ENCODE measurements at places on chromosomes 6 and 20. TPM values are rescaled to one million over a fixed set of nuclear protein-coding genes. Genes with fewer than 3 reads are reported as not detected.

- H3K27ac ChIP-seq: no peak overlapping the region
- no peak overlapping the region for H3K4me3 ChIP-seq
- peaks cover 4% of the 10 kb centered on the region for H3K4me1 ChIP-seq
- DNase-seq: peak; percentile 76
- no peaks in the 10 kb centered on the region for H3K36me3 ChIP-seq
- no peaks in the 10 kb centered on the region for H3K27me3 ChIP-seq
Measured at GRCh38 chr6:136609873-136610706, 59.9 kb upstream of the MAP7 start.

Gene GJE1
- total RNA-seq: not detected

- peaks cover 31% of the 10 kb centered on the region for H3K27me3 ChIP-seq
- H3K36me3 ChIP-seq: no peaks in the 10 kb centered on the region
- no peak overlapping the region for H3K4me3 ChIP-seq
- H3K27ac ChIP-seq: no peak overlapping the region
Measured at GRCh38 chr20:1396264-1396663, 3.4 kb upstream of the FKBP1A start.

DNA sequence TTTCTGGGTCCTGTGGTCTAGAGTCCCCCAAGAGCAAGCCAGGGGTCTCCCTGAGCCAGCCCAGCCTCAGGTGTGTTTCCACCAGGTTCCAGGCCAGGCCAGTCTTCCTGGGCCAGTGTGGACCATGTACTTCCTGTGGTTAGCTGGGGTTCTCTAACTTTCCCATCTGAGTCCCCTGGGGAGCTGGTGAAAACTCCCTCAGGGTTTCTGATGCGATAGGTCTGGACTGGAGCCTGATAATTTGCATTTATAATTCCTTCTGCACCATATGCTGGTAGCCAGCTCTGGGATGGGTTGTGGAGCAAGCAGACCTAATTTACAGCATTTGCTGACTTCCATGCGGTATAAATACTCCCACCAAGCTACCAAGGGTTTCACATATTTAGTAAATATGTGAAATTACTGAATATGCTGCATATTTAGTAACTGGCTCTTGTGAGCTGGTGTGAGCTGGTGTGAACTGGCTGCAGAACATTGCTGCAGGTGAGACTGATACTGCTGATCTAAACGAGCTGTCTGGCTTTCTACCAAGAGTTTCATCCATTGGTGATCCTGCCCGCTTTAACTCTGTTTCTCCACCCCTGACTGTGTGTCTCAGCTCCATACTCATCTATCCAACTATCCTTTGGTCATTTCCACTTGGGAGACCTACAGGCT lies 62.6 kb downstream of the RIN2 start:
- H3K27me3 ChIP-seq: no peaks in the 10 kb centered on the region
- no peaks in the 10 kb centered on the region for H3K4me1 ChIP-seq
- no peak for DNase-seq
- peaks cover 5% of the 10 kb centered on the region for H3K36me3 ChIP-seq
- no peak overlapping the region for H3K4me3 ChIP-seq
- no peak overlapping the region for H3K27ac ChIP-seq

Gene WFDC10B
- total RNA-seq: not detected

DNA sequence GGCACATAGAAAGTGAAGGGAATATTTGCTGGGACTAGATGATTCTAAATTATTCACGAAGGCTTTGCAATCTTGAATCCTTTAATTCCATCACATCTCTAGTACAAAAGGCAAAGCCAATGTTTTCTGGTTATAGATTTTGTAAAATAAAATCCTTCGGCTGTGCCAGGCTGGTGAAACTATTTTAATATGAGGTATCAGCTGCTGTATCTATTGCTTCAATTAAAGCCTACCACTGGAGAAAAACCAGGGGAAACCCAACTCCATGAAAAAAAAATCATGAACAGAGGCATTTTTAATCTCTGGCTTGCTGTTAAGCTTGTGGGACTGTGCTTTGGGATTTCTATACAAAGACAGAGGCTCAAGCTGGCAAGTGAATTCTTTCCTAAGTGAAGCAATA lies 271.8 kb downstream of the QKI start:
- no peaks in the 10 kb centered on the region for H3K36me3 ChIP-seq
- H3K27ac ChIP-seq: no peak overlapping the region
- DNase-seq: no peak
- H3K4me3 ChIP-seq: no peak overlapping the region

DNA sequence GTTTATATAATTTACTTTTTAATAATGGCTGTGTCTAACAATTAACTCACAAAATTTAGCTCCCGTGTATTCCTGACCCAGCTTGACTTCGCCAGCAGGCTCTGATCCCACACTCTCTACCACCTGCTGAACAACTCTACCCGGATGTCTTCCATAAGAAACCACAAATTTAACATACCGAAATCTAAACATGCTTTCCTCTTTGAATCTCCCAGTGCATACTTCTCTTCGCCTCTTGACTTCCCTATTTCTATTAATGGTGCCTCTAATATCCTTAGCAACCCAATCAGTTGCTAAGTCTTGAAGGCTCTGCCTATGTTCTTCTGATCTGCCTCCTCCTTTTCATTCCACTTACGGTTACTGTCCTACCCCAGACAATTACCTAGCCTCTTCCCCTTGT lies 4.6 kb upstream of the MYB start:
- H3K4me3 ChIP-seq: no peak overlapping the region
- H3K4me1 ChIP-seq: peaks cover 4% of the 10 kb centered on the region
- H3K36me3 ChIP-seq: no peaks in the 10 kb centered on the region

Gene PLEKHG1
- total RNA-seq: 1.7 TPM

- no peaks in the 10 kb centered on the region for H3K27me3 ChIP-seq
- H3K4me3 ChIP-seq: no peak overlapping the region
- H3K36me3 ChIP-seq: peaks cover 15% of the 10 kb centered on the region
- H3K4me1 ChIP-seq: no peaks in the 10 kb centered on the region
Measured at GRCh38 chr20:36043441-36043840, 75.1 kb downstream of the CNBD2 start.

Gene TNFRSF21
- 63.3 TPM for total RNA-seq

- H3K4me3 ChIP-seq: no peak overlapping the region
- no peak overlapping the region for H3K27ac ChIP-seq
- no peaks in the 10 kb centered on the region for H3K4me1 ChIP-seq
- no peaks in the 10 kb centered on the region for H3K27me3 ChIP-seq
- no peaks in the 10 kb centered on the region for H3K36me3 ChIP-seq
Measured at GRCh38 chr6:131450861-131451260, 122.2 kb upstream of the ARG1 start.

DNA sequence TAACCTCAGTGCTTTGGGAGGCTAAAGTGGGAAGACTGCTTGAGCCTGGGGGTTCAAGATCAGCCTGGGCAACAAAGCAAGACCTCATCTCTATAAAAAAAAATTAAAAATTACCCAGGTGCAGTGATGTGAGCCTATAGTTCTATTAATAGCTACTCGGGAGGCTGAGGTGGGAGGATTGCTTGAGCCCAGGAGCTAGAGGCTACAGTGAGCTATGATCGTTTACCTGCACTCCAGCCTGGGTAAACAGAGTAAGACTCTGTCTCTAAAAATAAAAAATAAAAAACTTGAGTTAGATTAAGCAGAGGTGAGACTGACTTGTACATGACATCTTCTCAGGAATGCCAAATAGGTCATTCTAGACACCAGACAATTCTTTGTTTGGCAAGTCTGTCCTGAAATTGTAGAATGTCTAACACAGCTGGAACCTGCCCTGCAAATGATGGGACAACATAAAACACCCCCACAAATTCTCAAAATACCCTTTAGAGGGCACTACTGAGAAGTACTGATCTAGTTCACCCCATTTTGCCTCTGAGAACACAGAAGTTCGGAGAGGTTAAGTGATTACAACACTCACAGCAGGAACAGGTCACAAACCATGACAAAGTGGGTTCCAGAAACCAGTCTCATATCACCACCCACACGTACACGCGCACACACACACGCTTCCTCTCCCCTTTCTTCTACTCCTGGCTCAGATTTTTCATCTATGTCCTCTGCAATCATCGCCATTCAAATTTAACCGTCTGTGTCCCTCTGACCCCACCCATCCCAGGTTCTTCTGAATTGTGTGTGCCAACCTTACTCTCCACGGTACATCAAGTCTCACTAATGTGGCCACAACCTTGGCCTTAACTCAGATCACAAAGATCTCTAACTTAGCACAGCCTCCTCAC lies 38.3 kb downstream of the ARHGAP18 start:
- DNase-seq: no peak
- H3K4me3 ChIP-seq: no peak overlapping the region
- no peaks in the 10 kb centered on the region for H3K27me3 ChIP-seq
- H3K27ac ChIP-seq: no peak overlapping the region
- H3K36me3 ChIP-seq: no peaks in the 10 kb centered on the region
- H3K4me1 ChIP-seq: no peaks in the 10 kb centered on the region

- no peak overlapping the region for H3K27ac ChIP-seq
- H3K36me3 ChIP-seq: no peaks in the 10 kb centered on the region
- H3K4me3 ChIP-seq: no peak overlapping the region
- H3K4me1 ChIP-seq: peaks cover 3% of the 10 kb centered on the region
- no peak for DNase-seq
Measured at GRCh38 chr6:26258212-26258977, 106.6 kb upstream of the BTN3A2 start.

GRCh38 chr6:137923866-137924653 lies 57.0 kb downstream of the TNFAIP3 start:
- no peak overlapping the region for H3K4me3 ChIP-seq
- H3K36me3 ChIP-seq: no peaks in the 10 kb centered on the region
- DNase-seq: no peak
- no peaks in the 10 kb centered on the region for H3K4me1 ChIP-seq

DNA sequence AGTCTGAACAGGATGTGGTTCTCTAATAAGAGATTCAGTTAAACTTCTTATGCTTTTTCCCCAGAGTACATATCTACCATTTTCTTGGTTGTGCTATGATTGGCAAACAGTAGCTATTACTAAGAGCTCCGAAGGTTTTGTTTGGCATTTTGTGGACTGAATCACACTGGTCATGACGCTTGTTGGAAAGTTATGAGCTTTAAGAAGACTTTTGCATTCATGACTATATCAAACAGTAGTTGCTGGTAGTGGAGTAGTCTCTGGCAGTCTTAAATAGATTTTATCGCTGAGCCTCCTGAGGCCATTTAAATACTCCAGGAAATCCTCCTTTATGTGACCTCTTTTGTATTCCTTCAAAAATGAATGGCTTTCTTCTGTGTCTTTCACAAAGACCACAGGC lies 40.8 kb downstream of the CCDC170 start:
- H3K36me3 ChIP-seq: no peaks in the 10 kb centered on the region
- H3K27ac ChIP-seq: no peak overlapping the region
- DNase-seq: no peak
- no peak overlapping the region for H3K4me3 ChIP-seq
- no peaks in the 10 kb centered on the region for H3K4me1 ChIP-seq

Gene PRSS16
- total RNA-seq: 17.9 TPM

- no peak overlapping the region for H3K27ac ChIP-seq
- H3K27me3 ChIP-seq: no peaks in the 10 kb centered on the region
- H3K36me3 ChIP-seq: no peaks in the 10 kb centered on the region
- no peak overlapping the region for H3K4me3 ChIP-seq
- DNase-seq: no peak
Measured at GRCh38 chr6:132316970-132317369, 84.3 kb downstream of the MOXD1 start.

Gene MTFR2
- total RNA-seq: 6.8 TPM

Measured in endodermal cell (in vitro differentiated cells).